ENCODE measurements at places on chromosomes 11 and 22.
A peak's percentile ranks its signal among the peaks of the same experiment; 100 is the strongest.

GRCh38 chr11:10155793-10156490 lies 138.1 kb downstream of the SBF2 start:
- DNase-seq: peak; percentile 17

DNA sequence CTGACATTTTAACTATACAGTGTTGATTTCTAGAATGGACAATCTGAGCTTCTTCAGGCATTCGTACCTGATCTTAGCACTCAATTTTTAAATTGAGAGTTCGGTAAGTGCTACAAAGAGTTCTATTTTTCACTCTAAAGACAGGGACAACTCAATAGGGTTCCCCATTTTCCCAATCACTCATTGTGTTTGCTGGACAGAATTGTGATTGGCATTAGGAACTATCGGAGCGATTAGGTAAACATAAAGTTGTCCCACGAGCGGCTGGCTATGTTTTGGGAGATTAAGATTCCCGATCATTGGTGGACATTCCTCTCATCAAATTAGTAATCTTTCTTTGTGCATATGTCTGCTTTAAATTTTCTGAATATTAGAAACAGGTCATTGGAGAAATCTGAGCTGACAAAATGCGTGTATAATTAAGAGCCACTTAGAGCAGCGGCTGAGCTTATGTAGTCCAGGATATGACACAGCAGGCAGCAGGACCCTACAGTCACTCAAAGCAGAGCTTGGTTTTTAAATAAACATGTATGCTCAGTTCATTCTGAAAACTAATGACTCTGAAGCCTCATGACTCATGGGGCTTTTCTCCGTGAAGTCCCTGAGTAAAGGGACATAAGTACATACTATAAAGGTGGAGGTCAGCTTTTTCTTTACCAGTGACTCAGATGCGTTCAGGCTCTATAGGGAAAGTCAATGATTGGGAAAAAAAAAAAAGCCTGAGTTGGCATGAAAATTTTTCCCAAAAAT lies 109.4 kb downstream of the GRIA4 start:
- peak; percentile 68 for DNase-seq

DNA sequence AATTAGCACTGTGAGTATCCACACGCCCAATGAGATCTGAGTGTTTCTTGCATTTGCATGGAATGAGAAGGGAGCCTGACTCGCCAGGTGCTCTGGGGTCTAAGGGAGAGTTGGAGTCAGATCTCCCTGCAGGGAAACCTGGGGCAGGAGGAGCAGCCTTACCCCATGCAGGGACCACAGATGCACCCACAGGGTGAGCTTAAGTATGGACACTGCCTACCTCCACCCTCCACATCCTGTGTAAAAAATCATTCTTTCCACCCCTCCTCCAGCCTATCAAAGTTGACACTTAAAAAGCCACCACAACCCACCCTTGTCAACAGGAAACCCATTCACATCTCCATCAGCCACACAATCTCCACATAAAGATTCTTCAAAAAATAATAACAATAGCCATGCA lies 67.0 kb upstream of the IGLL5 start:
- DNase-seq: no peak

DNA sequence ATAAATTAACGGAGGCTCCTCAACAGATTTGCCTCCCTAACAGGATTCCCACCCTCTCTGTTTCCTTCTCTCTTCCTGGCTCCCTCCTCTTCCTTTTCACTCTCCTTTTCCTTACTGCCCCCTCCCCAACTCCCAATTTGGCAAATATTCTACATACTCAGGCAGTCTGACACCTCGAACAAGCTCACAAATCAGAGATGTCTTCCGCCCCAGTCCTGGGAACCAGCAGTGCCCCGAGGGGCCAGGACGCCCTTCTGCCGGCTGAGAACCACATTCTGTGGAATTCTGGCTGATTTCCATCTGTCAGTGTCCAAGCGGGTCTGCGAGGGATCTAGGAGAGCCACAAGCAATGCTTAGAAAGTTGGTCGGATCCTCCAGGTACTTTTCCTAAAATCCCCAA lies 94.0 kb downstream of the NTM start:
- DNase-seq: no peak

- peak; percentile 84 for DNase-seq
Measured at GRCh38 chr11:126989942-126990715, 10.4 kb downstream of the KIRREL3 start.

- peak; percentile 71 for DNase-seq
Measured at GRCh38 chr11:83194281-83195142, 1.0 kb downstream of the ANKRD42 start.

DNA sequence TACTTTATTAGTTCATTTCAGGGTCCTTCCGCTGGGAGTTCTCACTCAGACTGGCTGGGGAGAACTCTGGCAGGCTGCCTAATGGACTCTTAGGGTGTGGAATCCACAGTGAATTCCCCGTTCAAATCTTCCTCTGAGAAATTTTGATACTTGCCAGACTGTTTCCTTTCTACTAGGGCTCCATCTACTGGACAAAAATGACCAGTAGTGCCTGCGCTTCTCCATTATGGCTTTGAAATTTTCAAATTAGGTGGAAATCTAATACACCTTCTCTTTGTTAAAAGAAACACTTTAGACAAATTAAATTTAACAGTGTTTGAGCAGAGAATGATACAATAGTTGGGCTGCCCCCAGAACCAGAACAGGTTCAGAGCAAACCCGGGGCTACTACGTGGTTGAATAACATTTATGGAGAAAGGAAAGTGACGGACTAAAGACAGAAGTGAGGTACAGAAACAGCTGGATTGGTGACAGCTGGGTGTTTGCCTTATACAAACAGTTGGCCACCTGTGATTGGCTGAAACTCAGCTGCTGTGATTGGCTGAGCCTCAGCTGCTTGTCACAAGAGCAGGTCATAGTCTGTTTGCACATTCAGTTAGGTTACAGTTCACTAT lies 52.9 kb upstream of the FDX1 start:
- peak; percentile 88 for DNase-seq

- no peak for DNase-seq
Measured at GRCh38 chr11:15027011-15027410, 46.4 kb upstream of the CALCB start.

DNA sequence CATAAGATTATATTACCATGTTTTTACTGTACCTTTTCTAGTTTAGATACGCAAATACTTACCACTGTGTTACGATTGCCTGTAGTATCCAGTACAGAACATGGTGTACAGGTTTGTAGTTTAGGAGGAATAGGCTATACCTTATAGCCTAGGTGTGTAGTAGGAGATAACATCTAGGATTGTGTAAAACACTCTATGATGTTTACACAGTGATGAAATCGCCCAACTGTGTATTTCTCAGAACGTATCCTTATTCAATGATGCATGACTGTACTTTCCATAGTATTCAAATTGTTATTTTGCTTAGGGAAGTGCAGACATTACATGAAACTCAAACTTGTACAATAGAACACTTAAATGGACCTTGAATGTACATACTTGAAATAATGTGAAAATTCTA lies 188.1 kb upstream of the PDGFD start:
- no peak for DNase-seq

DNA sequence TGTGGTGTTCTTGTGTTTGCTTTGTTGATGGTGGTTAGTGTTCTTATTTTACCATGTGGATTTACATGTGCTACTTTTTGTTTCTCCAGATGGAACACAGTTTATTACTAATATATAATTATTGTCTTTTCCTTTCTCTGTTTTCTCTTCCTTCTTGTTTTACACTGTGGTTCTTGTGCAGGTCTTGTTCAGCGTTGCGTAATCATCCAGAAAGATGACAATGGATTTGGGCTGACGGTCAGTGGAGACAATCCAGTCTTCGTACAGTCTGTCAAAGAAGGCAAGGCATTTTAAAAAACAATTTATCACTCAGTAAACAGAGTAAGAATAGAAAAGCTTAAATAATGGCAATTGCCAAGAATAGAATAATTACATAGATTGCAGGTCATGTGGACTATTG lies 84.4 kb downstream of the ARHGEF12 start:
- no peak for DNase-seq

DNA sequence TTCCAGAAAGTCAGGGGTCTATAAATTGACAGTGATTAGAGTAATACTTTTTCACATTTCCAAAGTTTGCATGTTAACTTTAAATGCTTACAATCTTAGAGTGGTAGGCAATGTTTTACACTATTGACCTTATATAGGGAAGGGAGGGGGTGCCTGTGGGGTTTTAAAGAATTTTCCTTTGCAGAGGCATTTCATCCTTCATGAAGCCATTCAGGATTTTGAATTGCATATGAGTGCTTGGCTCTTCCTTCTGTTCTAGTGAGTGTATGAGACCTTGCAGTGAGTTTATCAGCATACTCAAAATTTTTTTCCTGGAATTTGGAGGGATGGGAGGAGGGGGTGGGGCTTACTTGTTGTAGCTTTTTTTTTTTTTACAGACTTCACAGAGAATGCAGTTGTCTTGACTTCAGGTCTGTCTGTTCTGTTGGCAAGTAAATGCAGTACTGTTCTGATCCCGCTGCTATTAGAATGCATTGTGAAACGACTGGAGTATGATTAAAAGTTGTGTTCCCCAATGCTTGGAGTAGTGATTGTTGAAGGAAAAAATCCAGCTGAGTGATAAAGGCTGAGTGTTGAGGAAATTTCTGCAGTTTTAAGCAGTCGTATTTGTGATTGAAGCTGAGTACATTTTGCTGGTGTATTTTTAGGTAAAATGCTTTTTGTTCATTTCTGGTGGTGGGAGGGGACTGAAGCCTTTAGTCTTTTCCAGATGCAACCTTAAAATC lies 5.3 kb downstream of the MALAT1 start:
- peak; percentile 61 for DNase-seq

DNA sequence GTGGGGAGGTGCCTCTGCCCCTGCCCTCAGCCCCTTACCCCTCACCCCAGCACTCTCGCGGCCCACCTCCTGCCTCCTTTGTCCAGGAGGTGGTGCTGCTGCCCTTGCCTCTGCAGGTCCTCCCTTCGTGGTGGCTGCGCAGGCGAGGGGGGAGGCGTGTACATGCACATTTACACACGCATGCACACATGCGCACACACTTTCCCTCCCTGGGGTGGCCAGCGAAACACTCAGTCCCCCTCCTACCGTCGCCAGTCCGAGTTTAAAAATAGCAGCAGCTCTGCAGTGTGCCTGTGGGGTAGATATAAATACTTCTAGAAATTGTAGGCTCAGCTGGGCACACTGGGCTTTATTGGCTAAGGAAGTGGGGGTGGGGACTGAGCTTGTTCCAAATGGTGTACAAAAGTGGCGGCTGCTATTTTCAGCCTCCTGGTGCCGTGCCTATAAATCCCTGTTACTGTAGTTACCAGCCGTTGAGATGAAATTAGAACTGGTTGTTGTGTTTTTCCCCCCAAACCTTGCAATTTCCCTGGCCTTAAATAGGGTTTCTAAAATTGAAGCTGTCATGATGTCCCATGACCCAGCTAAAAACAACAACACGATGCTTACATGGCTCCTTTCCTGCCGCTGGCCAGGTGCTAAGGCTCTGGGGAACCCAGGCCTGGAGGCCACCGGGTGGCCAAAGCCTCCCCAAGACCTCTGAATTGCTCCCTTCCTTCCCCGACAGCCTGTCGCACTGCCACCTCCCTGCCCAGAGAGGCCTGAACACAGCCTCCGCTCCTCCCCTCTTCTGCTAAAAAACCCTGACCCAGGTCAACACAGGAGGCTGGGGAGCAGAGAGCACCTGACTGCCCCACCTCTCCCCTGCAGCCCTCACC lies 12.4 kb downstream of the PICK1 start:
- DNase-seq: peak; percentile 62

GRCh38 chr11:113907152-113907551 lies 2.6 kb downstream of the HTR3B start:
- no peak for DNase-seq

GRCh38 chr22:20940186-20940651 lies 23.0 kb downstream of the CRKL start:
- no peak for DNase-seq
